ENCODE measurements at places on chromosomes 16 and 17.

DNA sequence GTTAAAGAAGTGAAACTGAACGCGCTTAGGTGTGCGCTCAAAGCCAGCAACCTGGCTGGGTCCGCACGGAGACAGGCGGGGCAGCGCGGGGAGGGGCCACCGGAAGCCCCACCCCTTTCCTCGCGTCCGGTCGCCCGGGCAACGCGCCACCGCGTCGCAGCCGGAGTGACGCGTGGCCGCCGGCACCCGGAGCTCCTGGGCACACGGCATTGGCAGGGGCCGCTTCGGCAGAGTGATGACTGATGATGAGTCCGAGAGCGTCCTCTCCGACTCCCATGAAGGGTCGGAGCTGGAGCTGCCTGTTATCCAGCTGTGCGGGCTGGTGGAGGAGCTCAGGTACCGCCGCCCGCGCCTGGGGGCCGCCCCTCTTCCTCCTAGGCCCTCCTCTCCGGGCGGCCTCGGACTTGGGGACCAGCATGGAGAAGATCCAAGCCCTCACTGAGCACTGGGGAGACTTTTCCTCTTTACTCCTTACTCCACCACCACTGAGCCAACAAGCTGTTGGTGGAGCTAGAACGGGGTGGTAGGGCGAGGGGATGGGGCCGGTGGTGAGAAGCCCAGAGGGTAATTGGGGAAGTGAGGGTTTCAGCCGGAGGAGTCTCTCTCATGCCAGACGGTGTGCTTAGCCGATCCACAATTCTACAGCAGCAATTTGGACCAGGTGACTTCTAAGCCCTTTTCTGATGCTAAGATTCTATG, 44.9 kb downstream of the PRSS54 start:
- DNase-seq, result peak; percentile 77

- peak; percentile 66 for DNase-seq
Observed at GRCh38 chr16:22788193-22788530, 25.8 kb upstream of the HS3ST2 start.

- peak; percentile 85 for DNase-seq
Observed at GRCh38 chr17:75524970-75525805, at the start of gene LLGL2. Gene LLGL2 (plus strand): TSS chr17:75525697. CDS start chr17:75543427, 17,730 bp downstream.

DNA sequence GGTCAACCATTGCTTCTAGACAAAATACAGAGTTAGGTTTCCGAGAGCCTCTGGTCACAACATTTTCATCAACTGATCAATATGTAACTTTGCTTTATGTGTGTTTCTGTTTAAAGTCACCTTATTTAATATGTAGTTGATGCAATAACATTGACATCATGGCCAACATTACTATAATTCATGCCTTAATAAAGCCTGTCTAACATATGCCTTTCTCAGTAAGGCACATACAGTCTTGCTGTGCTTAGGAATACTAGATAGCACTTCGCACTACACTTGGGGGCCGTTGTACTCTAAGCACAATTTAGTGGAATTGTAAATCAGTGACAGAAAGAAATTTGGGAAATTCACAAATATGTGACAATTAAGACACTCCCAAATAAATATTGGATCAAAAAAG, 9.6 kb upstream of the SCNN1G start:
- no peak for DNase-seq

GRCh38 chr16:1942810-1943726, at the start of gene MSRB1:
Gene MSRB1 (minus strand): TSS chr16:1943199. CDS start chr16:1943156, 43 bp downstream.
- peak; percentile 100 for DNase-seq

- DNase-seq, result no peak
Observed at GRCh38 chr17:70011750-70012149, 63.3 kb upstream of the KCNJ16 start.

GRCh38 chr17:48486557-48486956, 44.3 kb downstream of the HOXB1 start:
- no peak for DNase-seq

- DNase-seq, result no peak
Observed at GRCh38 chr17:72996791-72997190, 95.7 kb downstream of the SLC39A11 start.

DNA sequence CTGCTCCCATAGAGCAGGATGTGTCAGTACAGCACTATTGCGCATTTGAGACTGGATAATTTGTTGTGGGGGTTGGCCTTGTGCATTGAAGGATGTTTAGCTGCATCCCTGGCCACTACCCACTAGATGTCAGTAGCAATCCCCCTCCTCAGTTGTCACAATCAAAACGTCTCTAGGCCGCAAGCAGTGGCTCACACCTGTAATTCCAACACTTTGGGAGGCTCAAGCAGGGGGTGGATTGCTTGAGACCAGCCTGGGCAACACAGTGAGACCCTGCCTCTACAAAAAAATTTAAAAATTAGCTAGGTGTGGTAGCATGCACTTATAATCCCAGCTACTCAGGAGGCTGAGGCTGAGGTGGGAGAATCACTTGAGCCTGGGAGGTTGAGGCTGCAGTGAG, 48.4 kb downstream of the CENPV start:
- peak; percentile 9 for DNase-seq

DNA sequence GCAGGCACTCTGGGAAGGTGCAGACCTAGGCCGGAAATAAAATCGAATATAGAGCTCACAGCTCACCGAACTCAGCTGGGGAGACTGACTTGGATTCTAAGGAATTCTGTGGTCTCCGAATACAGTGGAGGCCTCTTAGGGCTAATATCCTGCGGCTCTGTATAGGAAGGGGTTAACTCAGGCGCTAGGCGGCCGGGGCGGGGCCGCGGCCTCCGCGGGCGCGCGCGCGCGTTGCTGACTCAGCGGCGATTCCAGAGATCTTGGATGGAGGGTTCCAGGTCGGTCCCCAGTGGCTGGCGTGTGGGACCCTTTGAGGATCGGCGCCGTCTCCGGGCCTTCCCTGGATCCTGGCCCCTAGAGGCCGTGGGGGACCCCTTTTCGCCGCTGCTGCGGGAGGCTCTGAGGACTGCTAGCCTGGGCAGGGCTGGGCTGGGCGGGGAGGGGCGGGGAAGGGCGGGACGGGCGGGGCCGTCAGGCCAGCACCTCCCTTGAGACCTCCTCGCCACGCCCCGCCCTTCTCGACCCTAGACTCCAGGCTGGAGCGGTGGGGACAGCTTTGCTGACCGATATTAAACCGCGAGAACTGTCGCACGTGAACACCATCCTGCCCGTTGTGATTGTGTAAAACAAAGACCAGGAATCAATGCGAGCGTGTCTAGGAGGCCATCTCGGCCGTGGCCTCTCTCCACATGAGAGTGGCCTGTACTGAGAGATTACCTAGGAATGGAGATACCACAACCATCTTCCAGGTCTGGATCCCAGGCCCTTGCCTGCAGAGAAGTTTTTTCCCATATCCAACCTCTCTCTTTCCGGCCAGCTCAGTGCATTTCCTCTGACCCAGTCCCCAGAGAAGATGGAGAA, 1.4 kb upstream of the PLEKHH3 start:
- peak; percentile 93 for DNase-seq

DNA sequence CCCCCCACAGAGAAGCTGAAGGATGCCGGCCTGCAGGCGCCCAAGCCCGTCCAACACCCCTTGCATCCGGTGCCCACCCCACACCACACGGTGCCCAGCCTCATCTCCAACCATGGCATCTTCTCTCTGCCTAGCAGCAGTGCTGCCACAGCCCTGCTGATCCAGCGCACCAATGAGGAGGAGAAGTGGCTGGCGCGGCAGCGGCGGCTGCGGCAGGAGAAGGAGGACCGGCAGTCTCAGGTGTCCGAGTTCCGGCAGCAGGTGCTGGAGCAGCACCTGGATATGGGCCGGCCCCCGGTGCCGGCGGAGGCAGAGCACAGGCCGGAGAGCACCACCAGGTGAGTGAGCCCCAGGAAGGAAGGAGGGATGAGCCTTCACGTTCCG, 31.5 kb downstream of the GINS2 start:
- DNase-seq, result no peak

Data from suppressor macrophage (primary cell).